ENCODE measurements at places on chromosomes 16 and 17. TPM values are rescaled to one million over a fixed set of nuclear protein-coding genes. Genes with fewer than 3 reads are reported as not detected.

The KRTAP4-5 gene
- total RNA-seq: not detected

The TNFRSF17 gene
- total RNA-seq: 0.73 TPM

The ASB16 gene
- total RNA-seq: 0.14 TPM

The HASPIN gene
- total RNA-seq: 2.0 TPM

The KRTAP2-1 gene
- not detected for total RNA-seq

The LPO gene
- total RNA-seq: not detected

The TMEM106A gene
- 2.3 TPM for total RNA-seq

The PPP1R1B gene
- total RNA-seq: 0.26 TPM

- no peak for DNase-seq
Measured at GRCh38 chr17:16470265-16470664, 21.7 kb downstream of the LRRC75A start.

DNA sequence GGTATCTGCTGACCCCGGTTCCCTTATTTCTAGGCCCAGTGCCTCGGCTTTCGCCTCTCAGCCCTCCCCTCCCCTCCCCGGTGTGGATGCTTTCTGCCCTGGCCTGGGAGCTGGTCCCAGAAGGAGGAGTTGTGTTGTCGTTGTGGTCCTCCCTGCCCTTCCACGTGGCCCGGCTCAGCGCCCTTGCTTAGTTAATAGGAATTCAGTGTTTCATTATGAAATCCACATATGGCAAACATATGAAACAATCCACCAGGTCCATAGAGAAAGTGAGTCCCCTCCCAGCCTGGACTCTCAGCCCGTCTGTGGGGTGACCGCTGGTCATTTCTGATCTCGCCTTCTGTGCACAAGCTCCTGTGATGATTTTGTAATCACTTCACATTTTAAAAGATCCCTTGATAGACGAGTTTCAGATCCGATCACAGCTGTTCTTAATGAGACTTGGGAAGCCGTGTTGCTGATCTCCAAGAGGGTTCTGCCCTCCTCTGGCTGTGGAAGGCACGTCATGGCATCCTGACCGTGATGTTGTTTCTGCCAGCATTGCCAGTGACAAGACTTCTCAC lies 112.1 kb downstream of the BANP start:
- DNase-seq: peak; percentile 68

- DNase-seq: no peak
Measured at GRCh38 chr16:10370096-10370726, 15.7 kb upstream of the ATF7IP2 start.

GRCh38 chr16:85309656-85310587 lies 197.7 kb upstream of the CIBAR2 start:
- no peak for DNase-seq

GRCh38 chr17:32828822-32829221 lies 48.1 kb downstream of the MYO1D start:
- DNase-seq: no peak

GRCh38 chr17:3008336-3009288 lies 54.8 kb downstream of the OR1D5 start:
- DNase-seq: no peak

GRCh38 chr17:72274614-72275013 lies 153.8 kb downstream of the SOX9 start:
- no peak for DNase-seq

DNA sequence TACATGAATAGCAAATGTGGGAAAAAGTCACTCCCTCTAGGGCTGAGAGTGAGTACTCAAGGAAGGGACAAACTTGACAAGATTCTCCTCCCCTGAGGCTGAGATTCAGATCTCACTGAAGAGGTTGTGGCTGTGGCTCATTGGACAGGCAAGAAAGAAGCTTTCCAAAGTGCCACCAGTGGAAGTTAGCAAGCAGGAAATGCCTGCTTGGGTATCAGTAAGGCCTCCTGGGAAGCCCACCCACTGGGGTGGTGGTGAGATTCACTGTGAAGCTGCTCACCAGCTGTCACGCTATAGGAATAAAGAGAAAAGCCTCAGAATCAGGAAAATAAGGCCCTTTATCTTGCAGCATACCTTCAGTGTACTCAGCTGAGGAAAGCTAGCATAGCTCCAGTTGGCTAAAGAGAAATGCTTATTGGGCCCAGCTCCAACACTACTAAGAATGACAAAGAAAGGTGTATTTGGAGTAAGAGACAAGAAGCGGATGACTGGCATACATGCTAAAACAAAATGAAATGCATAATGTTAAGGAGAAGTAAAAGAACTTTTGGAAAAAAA lies 274.4 kb upstream of the TOM1L1 start:
- no peak for DNase-seq

GRCh38 chr16:31094088-31094423 lies 541 bp downstream of the VKORC1 start:
- DNase-seq: no peak

GRCh38 chr16:2481676-2482075 lies 6.7 kb downstream of the TBC1D24 start:
- no peak for DNase-seq

DNA sequence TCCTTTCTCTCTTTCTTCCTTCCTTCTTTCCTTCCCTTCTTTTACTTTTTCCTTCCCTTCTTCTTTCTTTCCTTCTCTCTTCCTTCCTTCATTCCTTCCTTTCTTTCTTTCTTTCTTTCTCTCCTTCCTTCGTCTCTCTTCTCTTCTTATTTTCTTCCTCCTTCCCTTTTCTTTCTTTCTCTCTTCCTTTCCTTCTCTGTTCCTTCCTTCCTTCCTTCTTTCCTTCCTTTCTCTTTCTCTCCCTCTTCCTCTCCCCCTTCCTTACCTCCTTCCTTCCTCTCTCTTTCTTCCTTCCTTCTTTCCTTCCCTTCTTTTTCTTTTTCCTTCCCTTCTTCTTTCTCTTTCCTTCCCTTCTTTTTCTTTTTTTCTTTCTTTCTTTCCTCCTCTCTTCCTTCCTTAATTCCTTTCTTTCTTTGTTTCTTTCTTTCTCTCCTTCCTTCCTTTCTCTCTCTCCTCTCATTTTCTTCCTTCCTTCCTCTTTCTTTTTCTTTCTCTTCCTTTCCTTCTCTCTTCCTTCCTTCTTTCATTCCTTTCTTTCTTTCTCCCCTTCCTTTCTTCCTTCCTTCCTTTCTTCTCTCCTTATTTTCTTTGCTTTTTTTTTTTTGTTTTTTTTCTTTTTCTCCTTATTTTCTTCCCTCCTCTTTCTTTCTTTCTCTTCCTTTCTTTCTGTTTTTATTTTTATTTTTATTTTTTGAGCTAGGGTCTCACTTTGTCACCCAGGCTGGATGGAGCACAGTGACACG lies 22.8 kb downstream of the GPR142 start:
- DNase-seq: no peak

GRCh38 chr17:15462976-15463772 lies 4.2 kb downstream of the CDRT4 start:
- peak; percentile 38 for DNase-seq

GRCh38 chr16:2177101-2177500 lies 19.3 kb downstream of the CASKIN1 start:
- no peak for DNase-seq

DNA sequence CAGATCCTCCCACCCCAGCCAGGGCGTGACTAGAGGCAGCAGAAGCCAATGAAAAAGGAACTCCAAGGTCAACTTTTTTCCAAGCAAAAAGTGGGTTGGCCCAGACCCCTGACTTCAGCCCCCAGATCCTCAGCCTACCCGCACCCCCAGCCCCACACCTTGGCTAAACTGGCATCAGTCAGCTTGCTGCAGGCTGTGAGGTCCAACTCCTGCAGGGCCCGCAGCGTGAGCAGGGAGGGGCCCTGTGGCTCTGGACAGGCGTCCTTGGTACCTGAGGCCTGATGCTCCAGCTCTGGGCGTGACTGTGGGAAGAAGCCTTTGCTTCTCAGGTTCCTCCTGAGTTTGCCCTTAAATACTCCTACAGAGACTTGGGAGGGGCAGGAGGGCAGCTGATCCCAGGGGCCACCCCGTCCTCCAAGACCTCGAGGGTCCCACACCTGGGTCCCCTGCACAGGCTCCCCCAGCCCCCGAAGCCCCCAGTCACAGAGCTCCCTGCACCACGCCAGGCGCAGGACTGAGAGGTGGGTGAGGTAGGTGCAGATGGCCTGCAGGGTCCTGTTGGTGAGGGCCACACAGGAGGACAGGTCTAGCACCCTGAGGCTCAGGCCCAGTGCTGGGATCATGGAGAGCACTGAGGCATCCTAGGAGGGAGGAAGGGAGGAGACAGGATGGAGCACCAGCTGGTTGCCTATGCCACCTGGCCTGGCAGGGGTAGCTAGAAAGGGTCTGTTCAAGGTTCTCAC lies 9.4 kb downstream of the ELMO3 start:
- DNase-seq: no peak

GRCh38 chr17:38879878-38880665 lies 10.2 kb downstream of the LASP1 start:
- peak; percentile 62 for DNase-seq

- DNase-seq: no peak
Measured at GRCh38 chr17:77480509-77481215, 339.9 kb downstream of the SEC14L1 start.

GRCh38 chr17:82281502-82282238 lies 8.2 kb upstream of the CSNK1D start:
- no peak for DNase-seq

- no peak for DNase-seq
Measured at GRCh38 chr17:900336-900934, 79.1 kb downstream of the NXN start.

- no peak for DNase-seq
Measured at GRCh38 chr16:66441586-66442375, 14.7 kb downstream of the BEAN1 start.

DNA sequence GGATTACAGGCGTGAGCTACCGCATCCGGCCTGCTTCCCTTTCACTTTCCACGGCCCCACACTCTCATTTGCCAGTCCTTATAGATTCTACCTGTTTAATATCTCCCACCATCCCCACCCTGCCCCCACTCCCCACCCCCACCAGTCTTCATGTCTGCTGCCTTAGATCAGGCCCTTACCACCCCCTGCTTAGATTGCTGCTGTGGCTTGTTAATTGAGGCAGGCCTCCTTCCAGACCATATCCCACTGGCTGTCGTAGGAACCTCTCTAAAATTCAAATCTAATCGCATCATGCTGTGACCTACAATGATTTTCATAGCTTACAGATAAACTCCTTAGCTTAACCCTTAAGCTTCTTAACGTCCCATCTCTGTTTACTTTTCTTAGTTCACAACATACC lies 4.9 kb downstream of the IQCK start:
- DNase-seq: no peak

DNA sequence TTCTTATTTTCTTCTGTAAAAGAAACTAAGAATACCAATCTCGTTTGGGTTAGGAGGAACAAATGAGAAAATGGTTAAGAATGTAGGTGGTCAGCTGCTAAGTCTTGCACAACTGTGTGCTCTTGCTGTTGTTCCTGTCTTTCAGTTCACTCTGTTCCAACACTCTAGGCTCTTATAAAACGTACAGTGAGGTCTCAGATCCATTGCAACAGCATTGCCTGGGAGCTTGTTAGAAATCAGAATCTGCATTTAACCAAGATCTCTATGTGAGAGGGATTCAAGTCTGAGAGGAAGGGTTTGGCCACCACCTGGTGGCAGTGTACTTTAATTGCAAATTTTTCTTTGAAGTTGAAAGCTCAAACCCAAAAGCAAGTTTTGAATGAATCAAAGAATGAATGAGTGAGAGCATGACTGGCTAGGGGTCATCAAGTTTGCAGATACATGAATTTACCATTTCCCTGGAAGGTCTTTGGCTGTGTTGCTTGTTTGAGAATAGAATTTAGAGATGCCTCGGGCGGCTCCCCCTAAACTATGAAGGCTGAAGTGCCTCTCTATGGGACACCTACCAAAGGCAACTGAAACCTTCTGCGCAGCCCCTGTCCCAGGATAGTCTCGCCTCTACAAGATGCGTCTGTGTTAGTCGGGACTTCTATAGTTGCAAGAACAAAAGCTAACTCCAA lies 2.5 kb downstream of the ALOX15B start:
- no peak for DNase-seq

DNA sequence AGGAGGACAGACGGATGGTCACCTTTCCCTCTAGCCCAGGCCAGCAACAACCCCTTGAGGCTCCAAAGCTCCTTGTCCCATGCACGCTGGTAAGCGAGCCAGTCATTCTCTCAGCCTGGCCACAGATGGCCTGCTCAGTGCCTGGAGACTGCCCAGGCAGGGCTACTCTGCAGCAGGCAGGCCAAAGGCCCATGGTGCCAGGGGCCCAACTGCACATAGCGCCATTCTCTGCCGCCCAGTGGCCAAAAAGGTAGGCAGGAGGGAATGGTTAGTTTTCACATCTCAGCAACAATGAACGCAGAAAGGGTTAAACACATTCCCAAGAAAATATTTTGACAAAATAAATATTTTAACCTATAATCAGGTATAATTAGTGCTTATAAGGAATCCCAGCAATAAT lies 7.7 kb upstream of the SREBF1 start:
- DNase-seq: no peak

DNA sequence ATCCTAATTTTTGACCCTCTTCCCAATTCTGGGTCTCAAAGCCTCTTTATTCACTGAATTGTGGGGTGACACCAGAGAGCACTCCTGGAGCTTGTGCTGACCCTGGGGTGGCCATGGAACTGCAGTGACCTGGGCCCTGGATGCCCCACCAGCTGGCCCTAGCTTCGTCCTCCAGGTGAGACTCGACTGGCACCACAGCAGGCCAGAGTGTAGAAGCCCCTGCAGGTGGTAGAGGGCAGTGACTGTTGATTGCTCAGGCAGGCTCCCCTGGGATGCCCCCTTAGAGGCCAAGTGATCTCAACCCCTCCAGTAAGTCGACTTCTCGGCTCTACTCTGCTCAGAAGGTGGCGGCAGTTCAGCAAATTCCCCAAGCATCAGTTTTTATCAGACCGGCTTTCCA lies 6.4 kb downstream of the FA2H start:
- no peak for DNase-seq

DNA sequence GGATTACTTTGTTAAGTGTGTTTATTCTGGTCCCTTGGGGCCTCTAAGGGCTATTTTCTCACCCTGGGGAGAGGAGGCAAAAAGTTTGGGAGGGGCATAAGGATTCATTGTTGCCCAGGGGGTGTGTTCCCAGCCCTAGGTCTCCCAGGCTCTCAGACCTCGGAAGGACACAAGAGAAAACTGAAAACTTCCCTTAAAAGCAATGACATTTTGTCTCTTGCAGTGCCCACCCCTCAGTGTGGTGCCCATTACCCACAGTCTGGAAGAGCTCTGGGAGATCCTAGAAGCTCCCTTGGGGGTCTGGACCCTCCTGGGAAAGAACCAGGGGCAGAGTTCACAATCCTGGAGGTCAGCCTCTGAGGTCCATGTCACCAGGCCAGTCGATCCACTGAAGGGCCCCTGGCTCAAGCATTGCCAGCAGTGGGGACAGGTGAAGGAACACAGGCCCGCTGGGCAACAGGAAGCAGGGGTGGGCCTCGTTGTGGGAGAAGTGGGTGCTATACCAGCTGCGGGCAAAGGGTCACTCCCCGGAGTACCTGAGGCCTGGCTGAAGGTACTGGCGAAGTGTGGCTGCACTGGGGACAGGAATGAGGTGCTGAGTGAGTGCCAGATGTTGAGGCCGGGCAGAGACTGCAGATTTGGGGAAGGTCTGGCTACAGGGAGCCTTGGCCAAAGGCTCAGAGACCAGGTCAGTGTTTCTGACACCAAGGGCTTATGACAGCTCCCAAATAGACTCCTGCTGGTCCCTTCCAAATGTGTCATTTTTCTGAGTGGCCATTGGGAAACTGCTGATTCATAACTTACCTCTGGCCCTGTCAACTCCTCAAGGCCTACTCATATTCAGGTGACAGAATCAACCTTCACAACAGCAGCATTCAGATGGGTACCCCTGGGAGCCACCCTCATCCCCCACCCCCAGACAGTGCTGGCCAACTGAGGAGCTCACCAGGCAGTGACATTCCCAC lies 4.6 kb upstream of the ZNF747 start:
- DNase-seq: no peak
